Adrenal gland (tissue), 19 donors: ENCODE measurements at places on chromosomes 16 and 17.

GRCh38 chr17:45867702-45868101 is 23.0 kb downstream of the SPPL2C start:
- no peak for DNase-seq

GRCh38 chr16:54346041-54346440 is 59.5 kb upstream of the IRX3 start:
- DNase-seq: no peak

- DNase-seq: no peak
Observed at GRCh38 chr17:79073706-79074088, 927 bp upstream of the ENGASE start.

DNA sequence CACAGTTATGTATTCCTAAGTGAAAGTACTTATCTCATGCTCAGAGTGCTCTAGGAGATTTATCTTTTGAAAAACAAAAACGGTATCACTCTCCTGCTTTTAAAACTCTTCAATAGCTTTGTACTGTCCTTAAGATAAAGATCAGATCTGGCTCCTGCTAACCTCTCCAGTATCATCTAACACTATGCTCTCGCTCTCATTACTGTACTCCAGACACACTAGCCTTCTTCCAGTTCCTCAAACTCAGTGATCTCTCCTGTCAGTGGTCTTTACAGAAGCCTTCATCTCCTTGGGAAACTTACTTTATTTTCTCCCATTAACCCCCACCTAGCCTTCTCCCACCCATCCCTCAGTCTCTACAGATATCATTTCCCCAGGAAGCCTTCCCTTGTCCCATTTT is 10.1 kb downstream of the ULK2 start:
- DNase-seq: no peak

DNA sequence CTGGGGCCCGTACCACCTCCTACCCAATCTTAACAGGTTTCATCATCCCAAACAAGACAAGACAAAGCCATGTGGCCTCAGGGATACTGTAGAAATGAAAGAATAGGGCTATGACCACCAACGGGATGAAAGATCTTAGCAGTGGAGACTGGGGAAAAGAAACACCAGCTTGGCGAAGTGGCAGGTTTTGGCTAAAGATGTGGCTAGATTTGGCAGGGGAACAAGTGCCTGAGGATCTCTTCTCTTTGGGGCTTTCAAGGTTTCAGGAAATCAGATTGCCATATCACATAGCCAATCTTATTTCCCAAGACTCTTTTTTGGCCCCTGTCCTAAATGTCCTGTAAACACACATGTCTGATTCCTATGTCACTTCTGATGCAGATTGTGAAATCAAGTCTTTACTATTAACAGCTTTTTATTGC is 6.9 kb downstream of the KRT24 start:
- no peak for DNase-seq
